ENCODE measurements at places on chromosomes 11 and 22. TPM values are rescaled to one million over a fixed set of nuclear protein-coding genes. Genes with fewer than 3 reads are reported as not detected.

- DNase-seq = no peak
Measured at GRCh38 chr11:119774172-119774763, 45.3 kb upstream of the NECTIN1 start.

DNA sequence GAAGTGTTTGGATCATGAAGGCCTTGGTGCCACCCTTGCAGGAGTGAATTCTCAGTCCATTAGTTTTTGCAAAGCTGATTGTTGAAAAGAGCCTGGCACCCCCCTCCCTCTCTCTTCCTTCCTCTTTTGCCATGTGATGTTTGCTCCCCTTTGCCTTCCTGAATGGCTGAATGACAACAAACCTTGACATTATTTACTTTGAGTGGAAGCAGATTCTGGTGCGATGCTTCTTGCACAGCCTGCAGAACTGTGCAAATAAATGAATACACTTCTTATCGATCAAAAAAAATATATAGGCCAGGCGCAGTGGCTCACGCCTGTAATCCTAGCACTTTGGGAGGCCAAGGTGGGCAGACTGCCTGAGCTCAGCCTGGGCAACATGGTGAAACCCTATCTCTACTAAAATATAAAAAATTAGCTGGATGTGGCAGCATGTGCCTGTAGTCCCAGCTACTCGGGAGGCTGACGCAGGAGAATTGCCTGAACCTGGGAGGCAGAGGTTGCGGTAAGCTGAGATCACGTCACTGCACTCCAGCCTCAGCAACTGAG, 2.0 kb upstream of the NARS2 start:
- no peak for DNase-seq

USP35 gene
- total RNA-seq = 12.4 TPM

PAMR1 gene
- not detected for total RNA-seq

OR51M1 gene
- total RNA-seq = not detected

PHETA2 gene
- total RNA-seq = 0.74 TPM

PDGFB gene
- total RNA-seq = 7.4 TPM
